ENCODE measurements at places on chromosomes 1 and 21.

- no peak for DNase-seq
Observed at GRCh38 chr1:13817906-13818305, 117.9 kb downstream of the PRDM2 start.

DNA sequence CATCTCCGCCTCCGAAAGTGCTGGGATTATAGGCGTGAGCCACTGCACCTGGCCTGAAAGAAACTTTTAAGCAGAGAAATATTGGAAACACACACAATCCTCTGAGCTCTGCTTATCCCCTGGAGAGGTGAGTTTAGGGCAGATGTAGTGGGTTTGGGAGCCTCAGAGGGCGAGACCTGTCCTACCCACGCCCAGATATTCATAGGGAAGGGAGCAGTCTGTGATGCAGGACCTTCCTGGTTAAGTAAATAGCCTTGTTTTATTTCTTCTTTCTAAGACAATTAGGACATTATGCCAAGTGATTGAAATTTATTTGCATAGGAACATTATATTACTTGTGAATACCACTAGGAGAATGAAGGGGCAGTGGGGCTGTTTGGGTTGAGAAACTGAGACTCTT is 18.0 kb upstream of the SLC45A1 start:
- no peak for DNase-seq

DNA sequence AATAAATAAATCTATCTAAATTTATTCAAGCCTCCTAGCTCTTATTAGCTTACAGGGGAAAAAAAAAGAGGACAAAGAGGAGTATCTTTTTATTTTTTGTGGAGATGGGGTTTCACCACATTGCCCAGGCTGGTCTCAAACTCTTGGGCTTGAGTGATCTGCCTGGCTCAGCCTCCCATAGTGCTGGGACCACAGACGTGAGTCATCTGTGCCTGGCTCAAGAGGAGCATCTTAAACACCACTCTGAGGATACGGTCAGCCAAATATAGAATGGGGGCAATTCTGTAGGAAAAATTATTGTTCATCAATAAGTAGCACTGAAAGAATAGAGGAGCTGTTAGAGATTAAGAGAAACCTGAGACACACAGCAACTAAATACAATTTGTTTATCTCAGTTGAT is 24.1 kb downstream of the SLC45A3 start:
- DNase-seq: no peak

DNA sequence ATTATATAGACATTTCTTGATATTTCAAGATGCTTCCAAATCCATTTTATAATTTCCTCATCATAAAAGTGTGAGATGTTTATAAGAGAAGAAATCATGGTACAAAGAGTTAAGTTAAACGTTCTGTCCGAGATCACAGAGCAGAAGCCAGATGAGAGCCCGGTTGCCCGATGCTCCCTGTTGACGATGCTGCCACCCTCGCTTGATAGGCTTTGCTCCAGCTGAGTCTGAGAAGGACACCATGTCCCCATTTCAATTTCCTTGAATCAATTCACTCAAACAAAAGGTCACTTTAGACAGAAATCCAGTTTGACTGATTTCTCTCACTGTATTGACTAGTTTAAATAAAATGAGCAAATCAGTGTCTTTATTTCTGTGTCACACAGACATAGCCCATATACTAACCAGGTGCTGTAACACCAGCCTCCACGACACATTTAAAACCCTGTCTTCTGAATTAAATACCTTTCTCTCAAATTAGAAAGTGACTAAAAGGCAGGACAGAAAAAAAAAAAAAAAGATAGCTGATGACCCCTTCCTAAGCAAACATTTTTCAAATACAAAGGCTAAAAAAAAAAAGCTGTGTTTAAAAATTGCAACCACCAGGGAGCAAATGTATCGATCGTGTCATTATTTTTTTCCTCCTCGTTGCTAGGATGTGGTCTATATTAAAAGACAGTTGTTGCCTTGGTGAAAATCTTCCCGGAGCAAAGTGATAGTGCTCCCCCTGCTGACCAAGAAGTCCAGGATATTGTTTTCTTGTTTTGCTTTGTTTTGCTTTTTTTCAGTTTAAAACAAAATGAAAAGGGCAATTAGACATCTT is 35.2 kb downstream of the DNASE2B start:
- no peak for DNase-seq

DNA sequence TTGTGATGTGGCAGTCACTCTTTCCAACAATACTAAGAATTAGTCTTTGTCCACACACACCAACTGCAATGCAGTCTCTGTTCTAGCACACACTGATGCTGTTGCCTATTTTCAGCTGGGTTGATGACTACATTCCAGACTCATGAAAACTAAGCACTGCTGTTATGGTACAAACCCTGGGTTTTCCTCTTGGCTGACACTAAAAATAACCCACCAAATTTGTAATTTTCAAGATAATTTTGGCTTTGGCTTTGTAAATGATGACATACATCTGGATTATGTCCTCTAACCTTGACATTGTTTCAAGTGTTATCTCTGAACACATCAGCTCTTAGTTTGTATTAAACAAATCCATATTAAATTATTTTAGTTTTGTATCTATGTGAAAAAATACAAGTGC is 444.8 kb downstream of the PTPRC start:
- DNase-seq: no peak

DNA sequence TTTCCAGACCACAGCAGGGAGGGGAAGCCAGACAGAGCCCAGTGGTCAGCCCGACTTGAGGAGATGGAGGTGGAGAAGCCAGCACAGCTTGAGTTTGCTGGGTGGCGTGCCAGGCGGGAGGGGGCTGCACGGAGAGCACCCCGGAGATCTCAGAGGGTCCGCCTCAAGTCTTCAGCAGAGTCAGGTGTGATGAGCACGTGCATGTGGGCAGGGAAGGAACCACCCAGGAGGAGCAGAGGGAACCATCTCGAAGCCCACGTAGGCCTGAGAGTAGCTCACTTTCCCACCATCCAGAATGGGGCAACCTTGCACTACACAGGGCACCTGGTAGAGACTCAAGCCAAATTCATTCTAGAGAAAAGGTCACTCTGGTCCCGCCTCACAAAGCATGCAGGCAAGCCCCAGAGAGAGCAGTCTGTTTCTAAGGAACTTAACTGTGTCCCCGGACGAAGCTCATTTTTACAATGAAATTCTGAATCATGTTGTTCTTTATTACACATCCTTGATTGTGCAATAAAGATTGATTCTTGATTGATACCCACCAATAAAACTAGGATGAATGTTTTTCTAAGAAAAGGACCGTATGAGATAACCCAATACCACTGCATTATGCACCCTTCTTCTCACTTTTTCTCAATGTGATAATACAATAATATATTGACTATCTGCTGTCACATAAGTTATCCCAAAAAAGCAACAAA is 64.2 kb downstream of the FHAD1 start:
- no peak for DNase-seq

DNA sequence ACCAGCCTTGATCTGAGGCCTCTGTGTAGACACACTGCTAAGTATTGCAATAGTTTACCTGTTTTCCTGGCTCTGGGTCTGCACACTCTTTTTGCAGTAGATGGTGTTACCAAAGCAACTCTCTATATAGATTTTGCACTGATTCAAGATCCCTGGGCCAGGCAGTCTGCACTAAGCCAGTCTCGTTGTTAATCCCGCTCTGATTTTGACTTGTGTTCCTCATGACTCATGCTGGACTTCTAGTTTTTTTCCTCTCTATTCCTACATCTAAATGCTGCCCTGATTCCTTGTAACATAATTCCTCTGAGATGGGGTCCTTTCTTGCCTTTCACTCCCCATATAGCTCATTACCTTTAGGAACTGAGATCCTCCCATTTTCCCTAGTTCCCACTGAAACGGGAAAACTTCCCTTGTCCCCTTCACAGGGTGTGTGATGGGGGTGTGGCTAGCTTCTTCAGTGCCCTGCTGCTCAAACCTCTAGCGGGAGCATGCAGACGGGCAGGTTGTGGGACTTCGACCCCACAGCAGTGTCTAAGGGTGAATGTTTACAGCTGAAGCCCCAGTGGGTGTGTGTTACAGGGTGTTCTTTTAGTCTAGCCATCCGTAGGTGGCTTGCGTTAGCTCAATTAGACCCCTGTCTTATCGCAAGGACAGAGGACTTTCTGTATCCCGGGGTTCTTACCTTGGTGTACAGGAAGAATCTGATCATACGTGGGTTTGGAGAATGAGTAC is 106.5 kb upstream of the RAB3GAP2 start:
- DNase-seq: no peak

DNA sequence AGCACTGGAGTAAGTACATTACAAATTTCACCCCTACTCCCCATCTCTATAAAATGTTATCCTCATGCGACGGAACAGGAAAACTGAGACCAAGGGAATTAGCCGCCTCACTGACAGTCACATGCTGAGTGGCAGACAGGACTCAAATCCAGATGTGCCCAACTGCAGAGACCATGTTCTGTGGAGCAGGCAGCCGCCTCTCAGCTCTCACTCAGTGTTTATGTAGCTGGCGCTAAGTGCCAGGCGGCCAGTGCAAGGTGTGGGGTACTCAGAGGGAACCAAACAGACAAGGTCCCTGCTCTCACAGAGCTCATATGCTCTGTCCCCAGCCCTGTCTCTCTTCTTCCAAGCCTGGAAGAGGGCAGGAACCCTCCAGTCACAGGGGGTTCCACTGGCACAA is 5.1 kb downstream of the CAPZB start:
- DNase-seq: no peak

GRCh38 chr1:30108186-30108585 is 615.2 kb downstream of the MATN1 start:
- DNase-seq: no peak

DNA sequence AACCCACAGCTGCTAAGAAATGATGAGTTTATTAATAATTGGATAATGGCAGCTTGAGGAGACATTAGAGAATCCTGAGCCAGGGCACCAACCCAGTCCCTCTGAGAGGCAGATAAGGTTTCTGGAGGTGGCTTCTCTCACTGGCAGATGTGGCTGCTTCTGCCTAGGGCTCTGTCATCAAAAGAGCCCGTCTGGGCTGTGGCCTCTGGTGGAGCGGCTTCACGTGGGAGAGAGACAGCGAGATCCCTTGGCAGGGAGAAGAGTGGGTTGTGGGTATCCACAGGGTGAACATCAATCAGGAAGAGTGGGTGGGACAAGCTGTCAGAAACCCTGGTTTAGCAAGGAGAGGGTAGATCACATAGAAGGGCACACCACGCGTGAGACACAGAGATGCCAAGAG is 30.0 kb downstream of the VWA5B1 start:
- no peak for DNase-seq

GRCh38 chr21:36104317-36105300 is 30.3 kb upstream of the CBR3 start:
- peak; percentile 22 for DNase-seq

Measured in stimulated activated CD8-positive, alpha-beta memory T cell treated with anti-CD3 and anti-CD28 coated beads, Interleukin-4, amount 100 ng/mL, for 1 hour (primary cell).